ENCODE measurements at places on chromosomes 16 and 17.

DNA sequence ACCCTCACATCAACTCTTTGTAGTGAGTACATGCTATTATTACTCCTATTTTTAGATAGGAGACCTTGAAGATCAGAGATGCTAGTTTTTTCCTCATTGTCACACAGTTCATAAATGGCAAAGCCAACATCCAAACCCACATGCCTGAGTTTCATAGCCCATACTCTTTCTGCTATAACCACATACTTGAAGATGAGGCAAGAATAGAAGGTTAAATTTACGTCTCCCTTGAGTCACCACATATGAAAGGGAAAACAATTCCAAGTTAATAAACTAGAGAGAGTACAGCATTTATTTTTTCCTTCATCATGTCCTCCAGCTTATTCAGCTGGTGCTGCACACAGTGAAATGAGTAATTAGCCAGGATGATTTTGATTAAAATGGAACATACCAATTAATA is 23.7 kb downstream of the NUDT7 start:
- no peaks in the 10 kb centered on the region for H3K4me1 ChIP-seq
- no peaks in the 10 kb centered on the region for H3K36me3 ChIP-seq
- no peak overlapping the region for H3K4me3 ChIP-seq
- no peak for DNase-seq
- H3K27me3 ChIP-seq = no peaks in the 10 kb centered on the region
- no peak overlapping the region for H3K27ac ChIP-seq

DNA sequence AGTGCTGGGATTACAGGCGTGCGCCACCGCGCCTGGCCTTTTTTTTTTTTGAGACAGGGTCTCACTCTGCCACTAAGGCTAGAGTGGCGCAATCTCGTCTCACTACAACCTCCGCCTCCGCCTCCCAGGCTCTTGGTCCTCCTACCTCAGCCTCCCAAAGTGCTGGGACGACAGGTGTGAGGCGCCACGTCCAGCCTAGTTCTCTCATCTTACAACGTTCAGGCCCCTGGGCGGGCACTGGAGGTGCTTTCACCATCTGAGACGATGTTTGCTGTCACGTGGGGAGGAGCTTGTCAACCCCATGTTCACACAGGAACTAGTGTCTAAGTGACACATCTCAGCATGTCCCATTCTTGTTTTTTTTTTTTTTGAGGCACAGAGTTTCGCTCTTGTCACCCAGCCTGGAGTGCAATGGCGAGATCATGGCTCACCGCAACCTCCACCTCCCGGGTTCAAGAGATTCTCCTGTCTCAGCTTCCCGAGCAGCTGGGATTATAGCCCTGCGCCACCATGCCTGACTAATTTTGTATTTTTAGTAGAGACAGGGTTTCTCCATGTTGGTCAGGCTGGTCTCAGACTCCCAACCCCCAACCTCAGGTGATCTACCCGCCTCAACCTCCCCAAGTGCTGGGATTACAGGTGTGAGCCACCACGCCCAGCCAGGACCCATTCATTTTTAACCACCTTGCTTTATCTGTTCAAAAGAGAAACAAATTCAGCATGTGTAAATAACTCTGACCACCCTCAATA is 5.2 kb upstream of the FANCA start:
- H3K27ac ChIP-seq = no peak overlapping the region
- H3K27me3 ChIP-seq = no peaks in the 10 kb centered on the region
- H3K4me3 ChIP-seq = no peak overlapping the region
- peak; percentile 10 for DNase-seq
- H3K4me1 ChIP-seq = peaks cover 9% of the 10 kb centered on the region

- H3K27me3 ChIP-seq = no peaks in the 10 kb centered on the region
- no peak overlapping the region for H3K4me3 ChIP-seq
- H3K27ac ChIP-seq = no peak overlapping the region
- no peaks in the 10 kb centered on the region for H3K4me1 ChIP-seq
- H3K36me3 ChIP-seq = no peaks in the 10 kb centered on the region
Observed at GRCh38 chr17:17401271-17401781, 75.5 kb upstream of the MED9 start.

- no peak overlapping the region for H3K27ac ChIP-seq
- peaks cover 3% of the 10 kb centered on the region for H3K4me1 ChIP-seq
- no peak for DNase-seq
- no peaks in the 10 kb centered on the region for H3K36me3 ChIP-seq
Observed at GRCh38 chr17:10727192-10727591, 2.6 kb downstream of the TMEM220 start.

GRCh38 chr16:65947951-65948350 is 418.5 kb upstream of the CDH5 start:
- H3K4me3 ChIP-seq = no peak overlapping the region
- no peak for DNase-seq
- H3K27ac ChIP-seq = no peak overlapping the region
- no peaks in the 10 kb centered on the region for H3K27me3 ChIP-seq

Measured in psoas muscle (tissue), 8 donors.